ENCODE measurements at places on chromosomes 3 and 15.

DNA sequence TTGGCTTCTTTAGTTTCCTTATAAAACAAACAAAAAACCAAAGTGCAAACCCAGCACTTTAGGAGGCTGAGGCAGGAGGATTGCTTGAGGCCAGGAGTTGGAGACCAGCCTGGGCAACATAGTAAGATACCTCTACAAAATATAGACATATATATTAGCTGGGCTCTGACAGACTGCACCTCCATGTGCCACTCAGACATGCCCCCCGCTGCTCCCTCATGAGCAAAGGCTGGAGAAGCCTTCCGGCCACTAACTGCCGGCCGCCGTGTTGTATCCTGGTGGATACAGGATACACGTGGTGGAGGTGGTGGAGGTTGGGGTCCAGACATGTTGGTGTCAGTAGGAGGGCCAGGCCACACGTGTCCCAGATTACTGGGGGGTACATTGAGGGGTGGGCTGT, 29.4 kb upstream of the CCR4 start:
- DNase-seq = no peak

DNA sequence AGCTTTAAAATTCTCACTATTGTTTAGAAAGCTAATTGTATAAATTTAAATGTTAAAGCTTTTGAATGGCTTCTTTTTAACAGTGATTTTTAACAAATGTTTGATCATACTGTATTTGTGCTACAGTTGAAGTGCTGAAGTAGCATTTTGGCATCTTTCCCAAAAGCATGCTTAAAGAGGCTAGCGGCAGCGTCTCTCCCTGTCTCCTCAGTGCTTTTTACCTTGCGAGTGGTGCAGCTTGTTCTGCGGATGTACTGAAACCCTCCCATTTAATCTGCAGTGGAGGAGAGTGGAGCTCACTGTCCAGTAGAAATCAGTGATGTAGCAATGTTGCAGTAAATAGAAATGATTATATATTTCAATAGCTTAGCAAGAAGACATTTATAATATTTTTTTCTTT, 43.7 kb downstream of the LRRC49 start:
- peak; percentile 21 for DNase-seq

DNA sequence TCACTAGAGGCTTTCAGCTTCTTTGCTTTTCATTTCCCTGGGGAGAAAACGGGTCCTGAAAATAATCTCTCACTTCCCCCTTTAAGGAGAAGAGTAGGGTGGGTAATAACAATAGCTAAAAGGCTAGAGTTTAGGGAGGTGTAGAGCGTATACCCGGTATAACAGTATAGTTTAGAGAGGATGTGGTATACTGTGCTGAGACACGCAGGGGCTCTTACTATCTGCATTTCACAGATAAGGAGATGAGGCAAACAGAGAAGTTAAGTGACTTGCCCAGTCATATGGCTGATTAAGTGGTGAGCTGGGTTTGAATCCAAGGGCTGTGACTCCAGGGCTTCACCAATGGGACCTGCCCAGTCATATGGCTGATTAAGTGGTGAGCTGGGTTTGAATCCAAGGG, 15.0 kb upstream of the KCNMB3 start:
- DNase-seq = no peak

DNA sequence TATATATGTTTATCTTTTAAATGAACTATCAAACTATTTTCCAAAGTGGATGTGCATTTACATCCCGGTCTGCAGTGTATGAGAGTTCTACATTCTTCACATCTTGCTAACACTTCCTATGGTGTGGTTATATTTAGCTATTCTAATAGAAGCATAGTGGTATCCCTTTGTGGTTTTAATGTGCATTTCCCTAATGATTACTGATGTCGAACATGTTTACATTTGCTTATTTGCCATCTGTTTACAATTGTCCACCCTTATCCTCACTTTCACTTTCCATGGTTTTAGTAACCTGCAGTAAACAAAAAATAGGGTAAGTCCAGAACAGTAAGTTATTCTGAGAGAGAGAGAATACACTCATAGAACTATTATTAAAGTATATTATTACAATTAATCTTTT, 360.5 kb upstream of the NAALADL2 start:
- peak; percentile 63 for DNase-seq

DNA sequence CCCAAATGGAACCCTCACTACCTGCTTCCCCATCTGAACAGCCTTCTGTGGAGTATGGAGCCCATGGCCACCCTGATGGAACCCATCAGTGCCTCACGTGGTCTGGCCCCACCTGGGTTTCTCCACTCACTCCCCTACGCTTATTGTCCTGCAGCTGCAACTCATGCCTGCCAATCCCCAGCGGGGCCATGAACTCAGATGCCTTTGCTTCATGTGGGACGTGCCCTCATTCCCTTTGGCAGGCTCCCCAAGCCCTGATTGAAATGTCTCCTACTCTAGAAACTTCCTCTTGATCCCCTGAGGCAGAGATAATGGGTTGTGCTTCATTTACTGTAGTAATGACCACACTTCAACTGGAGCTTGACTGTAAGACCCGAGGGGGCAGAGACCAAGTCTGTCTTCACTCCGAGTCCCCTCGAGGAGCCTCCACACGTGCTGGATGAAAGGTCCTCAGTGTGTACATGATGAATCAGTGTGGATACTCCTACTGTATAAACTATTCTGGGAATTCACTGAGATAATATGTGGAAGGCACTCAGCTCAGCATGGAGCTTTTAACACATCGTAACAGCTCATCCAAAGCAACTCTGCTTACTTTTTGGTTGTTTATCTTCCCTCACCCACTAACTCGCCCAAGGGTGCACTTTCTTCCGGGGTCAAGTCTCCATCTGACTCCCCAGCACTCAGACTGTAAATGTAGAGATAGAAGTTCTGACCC, 232.8 kb upstream of the BHLHE40 start:
- peak; percentile 70 for DNase-seq

GRCh38 chr15:73264881-73265280, 103.9 kb downstream of the HCN4 start:
- DNase-seq = no peak

GRCh38 chr15:50880651-50881114, 27.8 kb upstream of the AP4E1 start:
- DNase-seq = peak; percentile 86

DNA sequence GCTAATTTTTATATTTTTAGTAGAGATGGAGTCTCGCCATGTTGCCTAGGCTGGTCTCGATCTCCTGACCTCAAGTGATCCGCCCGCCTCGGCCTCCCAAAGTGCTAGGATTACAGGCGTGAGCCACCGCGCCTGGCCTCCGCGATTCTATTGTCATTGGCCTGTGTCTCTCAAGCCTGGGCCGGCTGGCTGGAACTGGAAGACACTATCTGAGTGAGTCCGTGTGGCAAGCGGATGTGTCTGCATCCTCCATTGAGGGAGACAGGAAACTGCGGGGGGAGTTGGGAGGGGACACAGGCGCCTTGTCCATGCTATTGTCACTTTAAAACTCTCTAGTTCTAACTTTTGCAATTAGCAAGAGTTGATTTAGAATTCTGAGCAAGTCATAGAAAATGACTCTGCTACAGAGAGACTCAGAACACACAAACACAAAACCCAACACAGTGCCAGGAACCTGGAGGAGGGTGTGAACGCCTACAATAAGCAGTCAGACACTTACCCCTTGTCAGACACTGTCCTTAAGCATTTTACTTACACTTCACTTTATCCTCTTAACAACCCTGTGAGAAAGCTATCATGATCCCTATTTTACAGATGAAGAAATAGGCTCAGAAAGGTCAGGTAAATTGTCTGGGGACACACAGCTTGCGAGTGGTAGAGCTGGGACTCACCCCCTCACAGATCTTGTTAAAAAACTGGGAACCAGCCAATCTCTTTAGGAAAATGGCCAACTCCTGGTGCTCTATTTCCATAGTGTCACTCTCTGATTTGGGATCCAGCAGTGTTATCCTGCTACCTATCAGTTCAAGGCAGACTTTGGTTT, 38.7 kb downstream of the ANP32A start:
- no peak for DNase-seq

GRCh38 chr15:71791975-71792374, 18.4 kb upstream of the NR2E3 start:
- DNase-seq = no peak

GRCh38 chr3:32076566-32076965, 29.9 kb upstream of the GPD1L start:
- DNase-seq = no peak

DNA sequence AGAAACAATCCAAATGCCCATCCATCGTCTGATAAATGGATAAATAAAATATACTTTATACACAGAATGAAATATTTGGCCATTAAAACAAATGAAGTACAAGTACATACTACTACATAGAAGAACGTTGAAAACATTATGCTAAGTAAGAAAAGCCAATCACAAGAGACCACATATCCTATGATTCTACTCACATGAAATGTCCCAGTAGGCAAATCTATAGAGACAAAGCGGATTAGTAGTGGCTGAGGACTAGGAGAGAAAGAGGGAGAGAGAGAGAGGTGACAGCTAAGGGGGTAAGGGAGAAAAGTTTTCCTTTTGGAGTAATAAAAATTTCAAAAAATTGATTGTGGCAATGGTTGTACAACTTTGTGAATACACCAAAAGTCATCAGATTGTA, 147.0 kb downstream of the GREM1 start:
- no peak for DNase-seq

- DNase-seq = no peak
These were observed 88.1 kb downstream of the MBNL1 start for GRCh38 chr3:152356870-152357276.

GRCh38 chr3:143235614-143236204, 116.1 kb downstream of the CHST2 start:
- no peak for DNase-seq

- DNase-seq = no peak
These were observed 147.9 kb upstream of the GAP43 start for GRCh38 chr3:115475178-115476041.

DNA sequence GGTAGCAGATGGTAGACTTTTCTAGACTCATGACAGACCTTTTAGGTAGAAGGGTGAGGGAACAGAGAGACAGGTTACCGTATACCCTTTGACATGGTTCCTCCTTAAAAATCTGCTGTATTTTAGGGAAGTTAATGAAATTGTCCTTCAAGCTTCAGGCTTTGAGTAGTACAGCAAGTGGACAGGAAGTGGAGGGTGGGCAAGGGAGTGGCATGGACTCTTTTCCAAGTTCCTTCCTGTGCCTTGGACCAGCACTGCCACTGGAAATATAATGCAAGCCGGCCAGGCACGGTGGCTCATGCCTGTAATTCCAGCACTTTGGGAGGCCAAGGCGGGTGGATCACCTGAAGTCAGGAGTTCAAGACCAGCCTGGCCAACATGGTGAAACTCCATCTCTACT, 156.1 kb upstream of the LRRFIP2 start:
- DNase-seq = no peak

- peak; percentile 34 for DNase-seq
These were observed 49.3 kb downstream of the PEAK1 start for GRCh38 chr15:77370580-77370979.

DNA sequence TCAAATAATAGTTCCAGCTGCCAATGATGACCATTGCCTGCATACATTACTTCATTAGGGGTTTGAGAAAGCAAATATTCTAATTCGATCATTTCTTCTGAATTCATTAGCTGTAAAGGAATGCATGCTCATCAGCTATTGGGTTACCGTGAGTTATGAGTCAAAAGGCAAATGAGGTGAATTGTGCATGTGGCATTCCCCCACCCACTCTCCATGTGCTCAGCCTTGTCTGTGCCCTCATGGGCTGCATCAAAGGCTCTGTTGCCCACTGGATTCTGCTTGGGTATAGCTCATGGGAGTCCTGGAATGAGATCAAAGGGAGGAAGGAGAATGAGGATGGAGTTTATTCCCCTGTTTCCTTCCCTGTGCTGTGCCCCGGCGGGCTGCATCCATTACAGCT, 99.3 kb upstream of the CHRNA7 start:
- no peak for DNase-seq

DNA sequence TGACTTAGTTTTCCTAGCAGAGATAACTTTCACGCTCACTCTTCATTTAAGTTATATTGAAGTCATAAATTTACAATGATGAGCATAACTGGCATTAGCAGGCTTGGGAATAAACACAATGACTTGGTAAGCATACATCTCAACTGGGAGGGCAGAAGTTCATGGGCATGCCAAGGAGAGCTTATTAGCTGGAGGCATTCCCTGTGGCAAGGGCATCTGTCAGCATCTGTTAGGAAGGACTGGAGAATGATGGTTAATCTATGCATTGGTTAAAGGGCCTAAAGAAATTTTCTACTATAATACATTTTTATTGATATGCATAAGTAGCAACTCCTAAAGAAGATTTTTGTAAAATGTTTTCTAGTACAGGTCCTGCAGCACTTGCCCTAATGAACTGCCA, 52.4 kb downstream of the NEK11 start:
- DNase-seq = no peak

GRCh38 chr3:176663387-176663786, 533.9 kb downstream of the TBL1XR1 start:
- DNase-seq = peak; percentile 27

DNA sequence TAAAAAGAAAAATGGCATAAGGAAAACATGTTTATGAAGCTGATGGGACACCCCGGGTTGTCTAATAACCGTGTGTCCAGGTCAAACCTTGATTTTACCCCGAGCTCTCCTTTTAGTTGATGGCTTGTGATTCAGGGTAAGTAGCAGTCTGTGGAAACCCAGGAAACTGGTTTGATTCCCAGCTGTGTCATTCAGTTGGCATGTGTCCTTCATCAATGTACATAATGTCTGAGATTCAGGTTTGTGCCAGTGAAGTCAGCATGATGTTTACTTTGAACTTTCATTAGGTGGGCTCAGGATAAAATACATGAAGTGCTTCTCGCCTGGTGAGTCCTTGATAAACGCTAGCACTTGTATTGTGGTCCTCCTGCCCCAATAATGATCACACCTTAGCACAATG, 4.3 kb upstream of the COPG1 start:
- DNase-seq = no peak

DNA sequence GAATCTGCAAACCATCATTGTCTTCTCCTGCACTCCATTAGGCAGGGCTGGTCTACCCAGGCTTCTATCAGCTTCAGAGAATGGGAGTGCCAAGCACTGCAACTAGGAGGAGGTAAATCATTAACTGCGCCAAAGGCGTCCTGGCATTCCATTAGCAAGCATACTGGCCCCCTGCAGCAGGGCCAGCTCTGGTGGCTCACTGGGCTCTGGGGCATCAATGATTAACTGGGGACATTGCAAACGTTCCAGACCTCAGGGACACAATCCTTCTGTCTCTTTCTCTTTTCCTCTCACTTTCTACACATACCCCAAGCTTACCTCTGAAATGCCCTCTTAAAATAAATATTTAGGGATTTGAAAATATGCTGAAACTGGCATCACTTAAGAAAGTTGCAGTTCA, 129.0 kb downstream of the MYLK start:
- no peak for DNase-seq

GRCh38 chr3:177426878-177427495, 229.7 kb upstream of the TBL1XR1 start:
- DNase-seq = no peak

GRCh38 chr3:6262010-6262409, 598.9 kb upstream of the GRM7 start:
- no peak for DNase-seq

- no peak for DNase-seq
These were observed 25.2 kb downstream of the TMEM43 start for GRCh38 chr3:14150078-14150477.

- peak; percentile 52 for DNase-seq
These were observed 396.5 kb upstream of the GBE1 start for GRCh38 chr3:82157952-82158351.

All from IMR-90 (cell line).